Right atrium auricular region (tissue), 2 donors: ENCODE measurements at places on chromosomes 6 and 20. TPM values are rescaled to one million over a fixed set of nuclear protein-coding genes. Genes with fewer than 3 reads are reported as not detected.
A peak's percentile ranks its signal among the peaks of the same experiment; 100 is the strongest.

Gene SMOC2
- 10.8 TPM for total RNA-seq

DNA sequence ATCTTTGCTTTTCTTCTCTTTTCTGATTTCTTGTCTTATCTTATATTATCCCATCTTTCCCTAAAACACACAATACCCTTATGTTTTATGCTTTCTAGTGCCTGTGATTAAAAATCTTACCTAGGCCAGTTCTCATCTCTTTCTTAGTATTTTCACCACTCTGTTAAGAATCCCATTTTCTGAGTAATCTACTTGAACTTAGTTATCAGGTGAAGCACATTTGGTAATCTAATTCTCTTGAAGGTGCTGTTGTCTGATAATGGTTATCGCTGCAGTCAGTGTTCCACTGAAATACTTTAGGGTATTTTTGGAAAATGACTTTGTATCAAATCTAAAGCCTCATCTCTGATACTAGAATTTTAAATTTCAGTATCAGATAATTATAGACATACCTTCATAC lies 192.5 kb upstream of the MAN1A1 start:
- DNase-seq: no peak
- H3K4me3 ChIP-seq: no peak overlapping the region
- H3K4me1 ChIP-seq: no peaks in the 10 kb centered on the region
- H3K27ac ChIP-seq: no peak overlapping the region
- no peaks in the 10 kb centered on the region for H3K27me3 ChIP-seq

DNA sequence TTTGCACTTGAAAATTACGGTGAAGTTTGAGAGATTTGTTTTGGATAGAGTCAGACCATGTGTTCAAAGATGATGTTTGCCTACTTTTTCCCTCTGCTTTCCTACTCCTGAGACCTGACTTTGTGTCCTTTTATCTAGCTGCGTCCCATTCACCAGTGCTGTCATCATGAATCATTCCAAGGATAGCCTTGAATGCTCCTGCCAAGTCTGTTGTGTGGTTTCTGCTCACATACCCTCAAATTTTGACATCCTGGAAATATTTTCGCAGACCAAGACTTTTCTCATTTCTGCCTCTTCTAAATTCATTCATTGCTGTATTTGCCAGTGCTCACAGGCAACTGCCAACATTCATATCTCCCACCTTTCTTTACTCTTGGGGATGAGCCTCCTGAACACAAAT lies 175.9 kb upstream of the SCGN start:
- no peak for DNase-seq
- no peaks in the 10 kb centered on the region for H3K4me1 ChIP-seq
- no peak overlapping the region for H3K27ac ChIP-seq

- no peaks in the 10 kb centered on the region for H3K27me3 ChIP-seq
- H3K4me1 ChIP-seq: no peaks in the 10 kb centered on the region
- no peak overlapping the region for H3K4me3 ChIP-seq
These were observed 52.4 kb downstream of the L3MBTL3 start for GRCh38 chr6:130070792-130071191.

Gene PNPLA1
- 0.20 TPM for total RNA-seq

DNA sequence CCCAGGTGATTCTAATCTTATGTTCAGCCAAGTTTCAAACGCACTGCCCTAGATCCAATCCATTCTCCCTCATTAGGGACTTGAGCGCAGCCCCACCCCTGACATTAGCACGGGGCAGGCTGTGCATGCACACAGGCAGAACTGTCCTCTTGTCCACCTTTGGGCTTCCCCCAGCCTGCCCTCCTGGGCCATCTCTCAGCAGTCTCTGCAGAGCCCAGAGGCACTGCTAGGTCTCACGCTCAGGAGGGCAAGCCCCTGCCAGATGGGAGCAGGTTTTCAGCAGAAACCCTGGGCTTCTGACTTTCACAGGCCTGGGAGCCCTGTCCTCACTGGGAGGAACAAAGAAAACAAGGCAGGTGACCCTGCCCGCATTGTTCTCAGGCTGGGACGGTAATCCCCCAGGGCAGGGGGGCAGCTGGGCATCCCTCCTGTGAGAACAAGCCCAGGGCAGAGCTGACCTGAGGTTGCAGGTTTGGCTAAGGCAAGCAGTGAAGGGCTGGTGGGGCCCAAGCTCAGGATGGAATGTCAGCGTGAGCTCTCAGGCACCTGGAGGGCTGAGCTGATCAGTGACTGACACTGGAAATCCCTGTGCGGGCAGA lies 24.5 kb downstream of the KCNK5 start:
- no peak for DNase-seq
- H3K27me3 ChIP-seq: no peaks in the 10 kb centered on the region
- no peak overlapping the region for H3K4me3 ChIP-seq
- H3K4me1 ChIP-seq: no peaks in the 10 kb centered on the region

DNA sequence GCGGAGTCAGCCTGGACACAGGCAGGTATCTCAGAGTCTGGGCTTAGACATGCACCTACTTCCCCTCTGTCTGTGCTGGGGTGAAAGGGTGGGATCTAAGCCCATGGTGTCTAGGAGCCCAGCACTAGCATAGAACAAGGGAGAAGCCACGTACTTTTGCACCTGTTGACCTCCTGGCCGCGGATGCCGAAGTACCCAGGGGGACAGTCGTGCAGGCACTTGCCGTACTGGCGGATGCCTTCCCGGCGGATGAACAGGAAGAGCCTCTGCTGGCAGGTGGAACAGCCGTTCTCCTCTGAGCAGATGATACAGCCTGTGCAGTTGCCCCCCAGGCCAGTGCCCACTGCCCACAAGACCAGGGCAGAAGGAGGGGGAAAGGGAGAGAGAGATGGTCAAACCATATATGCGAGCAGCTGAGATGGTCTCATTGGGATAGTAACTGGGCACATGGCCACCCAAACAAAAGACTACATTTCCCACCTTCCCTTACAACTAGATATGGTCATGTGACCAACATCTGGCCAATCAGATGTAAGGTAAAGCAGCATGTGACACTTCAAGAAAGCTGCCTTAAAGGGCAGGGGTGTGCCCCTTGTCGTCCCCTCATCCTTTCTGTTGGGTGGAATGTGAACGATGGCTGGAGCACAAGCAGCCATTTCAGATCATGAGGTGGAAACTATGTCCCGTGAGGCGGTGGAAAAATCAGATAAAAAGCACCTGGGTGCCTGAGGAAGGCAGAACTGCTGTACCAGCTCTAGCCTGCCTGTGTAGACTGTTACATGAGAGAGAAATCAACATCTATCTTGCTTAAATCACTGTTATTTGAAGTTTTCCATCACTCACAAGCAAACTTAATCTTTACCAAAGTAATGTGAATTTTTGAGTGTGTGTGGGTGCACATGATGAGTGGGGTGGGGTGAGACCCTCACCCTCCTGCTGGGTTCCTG lies 34.0 kb downstream of the RSPO4 start:
- H3K27ac ChIP-seq: no peak overlapping the region
- no peaks in the 10 kb centered on the region for H3K36me3 ChIP-seq
- no peak overlapping the region for H3K4me3 ChIP-seq
- no peak for DNase-seq

DNA sequence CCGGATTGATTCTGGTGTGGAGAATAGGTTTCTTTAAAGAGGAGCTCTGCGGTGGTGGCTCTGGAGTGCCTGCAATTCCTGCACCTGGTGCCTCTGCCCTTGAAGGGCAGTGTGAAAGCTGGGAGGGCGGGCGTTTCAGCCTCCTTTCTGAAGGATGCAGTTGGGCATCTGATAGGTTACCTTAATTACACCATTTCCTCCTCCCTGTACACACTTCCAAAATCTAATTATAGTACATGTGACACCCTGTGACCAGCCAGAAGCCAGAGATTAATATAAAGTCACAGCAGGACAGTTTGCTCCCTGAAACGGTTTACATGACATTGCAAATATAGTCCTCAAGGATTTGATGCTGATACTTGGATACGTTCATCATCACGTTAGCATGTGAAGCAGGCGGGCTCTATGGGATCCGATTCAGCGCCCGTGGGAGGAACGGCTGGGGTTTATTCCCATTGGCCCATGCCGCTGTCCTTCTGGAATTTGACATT lies 548.2 kb downstream of the QKI start:
- DNase-seq: peak; percentile 73
- H3K27me3 ChIP-seq: no peaks in the 10 kb centered on the region
- peak overlapping the region; percentile 87 for H3K27ac ChIP-seq
- no peaks in the 10 kb centered on the region for H3K36me3 ChIP-seq
- peaks cover 57% of the 10 kb centered on the region for H3K4me1 ChIP-seq
- H3K4me3 ChIP-seq: no peak overlapping the region

Gene HSD17B8
- total RNA-seq: 10.3 TPM
